ENCODE measurements at places on chromosomes 1 and 21. TPM values are rescaled to one million over a fixed set of nuclear protein-coding genes. Genes with fewer than 3 reads are reported as not detected.

BEND5 gene
- total RNA-seq = 1.6 TPM

C8B gene
- not detected for total RNA-seq

CASQ1 gene
- total RNA-seq = not detected

SETD4 gene
- 18.0 TPM for total RNA-seq

NBPF10 gene
- 0.54 TPM for total RNA-seq

TTC13 gene
- total RNA-seq = 11.3 TPM

LDLRAD2 gene
- total RNA-seq = not detected

GRCh38 chr21:45166931-45167330 lies 92.6 kb downstream of the ADARB1 start:
- no peak for DNase-seq

- DNase-seq = no peak
Measured at GRCh38 chr1:114008480-114008941, 29.2 kb downstream of the OLFML3 start.

DNA sequence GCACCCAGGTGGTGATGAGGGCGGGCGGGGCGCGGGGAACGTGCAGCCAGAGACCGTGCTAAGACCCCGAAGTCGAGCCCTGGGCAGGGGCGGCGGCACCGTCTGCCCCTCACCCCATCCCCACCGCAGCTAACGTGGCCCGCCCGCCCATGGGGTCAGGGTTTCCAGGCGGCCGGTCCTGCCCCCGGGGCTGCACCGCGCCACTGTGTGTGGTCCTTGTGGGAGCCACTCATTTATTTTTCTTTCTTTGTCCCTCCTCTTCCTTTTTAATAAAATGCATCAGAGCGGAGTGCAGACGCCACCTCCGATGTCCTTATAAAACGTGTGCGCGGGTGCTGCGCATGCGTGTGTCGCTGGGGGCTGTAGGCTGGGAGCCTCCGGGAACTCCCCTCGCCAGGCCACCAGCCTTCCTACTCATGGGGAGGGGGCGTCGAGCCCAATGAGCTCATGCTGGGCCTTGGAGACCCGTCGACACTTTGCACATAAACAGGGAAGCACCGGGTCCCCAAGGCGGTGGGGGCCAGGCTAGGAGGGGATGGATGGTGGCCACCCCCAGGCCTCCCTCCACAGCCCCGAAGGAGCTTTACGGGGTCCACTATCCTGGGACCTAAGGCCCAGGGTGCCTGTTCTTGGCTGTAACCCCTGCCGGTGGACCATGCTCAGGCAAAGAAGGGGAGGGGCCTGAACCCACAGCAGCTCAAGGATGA lies 59.9 kb downstream of the WNT9A start:
- no peak for DNase-seq

- peak; percentile 30 for DNase-seq
Measured at GRCh38 chr21:34801519-34802132, 132.8 kb downstream of the CLIC6 start.

DNA sequence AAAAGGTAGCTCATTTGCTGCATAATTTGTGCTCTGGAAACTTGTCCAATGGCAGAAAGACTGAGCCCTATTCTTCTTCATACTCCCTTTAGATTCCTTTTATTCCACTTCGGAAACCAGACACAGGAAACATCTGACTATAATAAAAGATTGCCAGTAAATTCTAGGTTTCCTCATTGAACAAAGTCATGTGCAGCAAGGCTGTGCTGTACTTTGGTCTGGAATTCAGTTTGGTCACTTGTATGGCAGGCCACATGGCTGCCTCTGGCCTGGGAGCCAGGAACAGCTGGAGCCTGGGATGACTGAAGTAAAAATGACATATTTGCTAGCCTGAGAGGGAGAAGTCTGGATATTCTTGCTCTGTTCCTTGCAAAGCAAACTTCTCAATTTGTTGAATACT lies 79.6 kb downstream of the ST3GAL3 start:
- no peak for DNase-seq

GRCh38 chr1:240621249-240621648 lies 9.3 kb upstream of the GREM2 start:
- DNase-seq = no peak

- no peak for DNase-seq
Measured at GRCh38 chr1:223718850-223719249, 6.5 kb downstream of the CAPN2 start.

DNA sequence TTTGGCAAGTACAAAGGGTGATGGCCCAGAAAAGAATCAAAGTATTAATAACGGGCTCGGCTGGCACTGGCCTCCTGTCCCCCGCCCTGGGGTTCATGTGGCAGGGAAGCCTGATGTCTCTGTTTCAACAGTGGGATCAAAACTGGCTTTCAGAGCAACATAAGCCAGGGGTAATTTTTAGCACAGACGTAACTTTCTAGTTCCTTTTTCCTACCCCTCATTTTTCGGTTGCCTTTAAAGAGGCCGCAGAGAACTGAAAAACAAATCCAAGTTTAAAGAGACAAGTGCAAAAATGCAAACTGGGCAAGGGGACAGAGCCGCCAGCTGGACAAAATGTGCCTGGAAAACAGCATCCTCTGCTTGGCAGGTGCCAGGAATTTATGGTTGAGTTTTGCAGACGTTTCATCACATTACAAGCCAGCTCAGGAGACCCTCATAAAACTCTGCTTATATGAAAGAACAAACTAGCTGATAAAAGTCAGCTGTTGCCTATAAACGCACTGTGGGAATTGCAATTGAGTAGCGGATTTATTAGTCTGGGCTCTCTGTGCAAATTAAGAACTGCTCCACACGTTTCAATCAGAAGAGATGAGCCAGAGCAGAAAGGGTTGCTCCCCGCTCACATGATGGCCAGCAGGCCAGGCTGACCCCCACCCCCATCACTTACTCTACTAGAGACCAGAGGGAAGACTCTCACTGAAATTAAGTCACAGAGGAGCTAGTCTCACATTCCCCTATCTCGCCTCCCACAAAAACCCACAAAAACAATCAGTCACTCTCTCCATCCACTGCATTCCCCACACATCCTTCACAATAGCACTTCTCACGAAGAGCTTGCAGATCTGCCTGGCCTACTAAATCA lies 15.8 kb upstream of the CDCA8 start:
- no peak for DNase-seq

DNA sequence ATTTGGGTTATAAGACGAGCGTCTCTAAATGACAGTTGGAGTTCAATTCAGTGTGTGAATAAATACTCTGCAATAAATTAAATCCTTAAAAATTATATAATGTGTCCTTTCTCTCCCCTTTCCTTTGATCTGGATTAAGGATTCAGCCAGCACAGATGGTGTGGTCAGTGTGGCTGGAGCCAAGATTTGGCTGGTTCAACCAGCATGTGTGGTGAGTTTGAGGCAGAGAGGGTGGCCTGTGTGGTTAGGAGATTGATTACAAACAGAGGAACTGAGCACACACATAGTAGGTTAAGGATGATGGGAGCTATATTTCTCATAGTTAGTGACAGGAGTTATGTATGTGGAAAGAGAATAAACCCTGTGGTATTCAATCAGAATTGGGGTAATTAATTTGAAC lies 14.2 kb upstream of the AMIGO1 start:
- DNase-seq = no peak

DNA sequence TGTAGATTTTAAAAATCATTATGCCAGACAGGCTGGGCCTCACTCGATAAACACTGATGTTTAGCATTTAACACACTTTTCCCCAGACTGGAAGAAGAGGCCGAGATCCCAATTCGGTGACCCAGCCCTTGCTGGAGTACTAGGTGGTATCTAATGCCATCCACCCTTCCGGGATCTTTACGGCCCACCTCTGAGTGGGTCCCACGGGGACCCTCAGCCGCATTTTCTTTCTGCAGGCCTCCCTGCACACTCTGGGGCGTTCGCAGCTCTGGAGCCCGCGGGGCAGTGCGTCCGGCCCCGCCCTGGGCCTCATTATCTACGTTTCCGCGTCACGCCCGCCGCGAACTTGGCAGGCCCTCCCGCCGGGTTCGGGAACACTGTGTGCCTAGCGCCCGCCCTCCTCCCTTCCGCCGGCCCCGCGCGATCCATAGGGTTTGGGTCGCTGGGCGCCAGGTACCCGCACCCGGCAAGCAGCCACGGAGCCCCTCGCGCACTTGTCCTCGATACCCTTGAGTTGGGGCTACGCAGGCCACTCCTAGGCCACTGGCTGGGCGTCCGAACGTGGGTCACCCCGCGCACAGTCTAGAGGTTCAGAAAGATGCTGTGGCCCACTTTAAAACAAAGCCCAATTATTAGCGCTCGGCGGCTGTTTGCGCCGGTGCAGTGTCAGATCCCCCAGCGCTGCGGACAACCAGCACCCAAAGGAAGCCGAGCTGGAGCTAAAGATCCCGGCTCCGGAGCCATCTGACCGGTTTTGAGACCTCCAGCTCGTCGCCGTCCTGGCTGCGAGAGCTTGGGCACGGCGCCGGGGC lies 950 bp upstream of the EVA1C start:
- no peak for DNase-seq

DNA sequence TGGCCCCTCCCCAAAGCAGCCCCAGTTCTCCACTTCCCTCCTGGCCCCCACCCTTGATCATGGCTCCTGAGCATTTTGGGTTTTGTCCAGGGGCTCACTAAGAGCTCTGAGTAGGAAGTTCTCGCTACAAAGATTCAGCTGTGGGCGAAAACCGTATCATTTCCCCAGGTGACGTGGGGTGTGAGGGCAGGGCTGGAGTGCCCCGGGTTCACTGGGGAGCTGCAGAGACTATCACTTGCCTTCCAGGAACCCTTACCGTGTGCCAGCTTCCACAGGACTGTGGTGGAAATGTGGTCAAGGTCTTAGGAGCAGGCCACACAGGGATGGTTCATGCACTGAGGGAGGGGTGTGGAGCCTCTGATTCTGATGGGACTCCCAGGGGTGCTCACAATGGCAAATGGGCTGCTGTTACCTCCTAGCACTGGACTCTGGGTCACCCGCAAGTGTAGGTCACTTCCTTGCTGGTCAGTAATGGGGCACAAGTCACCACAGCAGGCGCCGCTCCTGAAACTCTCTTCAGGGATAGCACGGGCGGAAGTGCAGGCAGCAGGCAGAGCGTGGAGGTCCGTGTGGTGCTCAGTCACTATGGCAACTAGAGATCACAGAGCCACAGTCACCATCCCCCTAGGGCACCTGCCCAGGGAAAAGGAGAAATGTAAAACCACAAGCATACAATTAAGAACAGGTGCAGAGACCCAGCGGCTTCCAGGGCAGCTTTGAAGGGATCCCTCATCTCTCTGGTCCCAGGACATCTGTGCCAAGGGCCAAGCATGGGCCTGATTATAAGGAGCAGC lies 35.4 kb downstream of the RSPH1 start:
- DNase-seq = no peak

DNA sequence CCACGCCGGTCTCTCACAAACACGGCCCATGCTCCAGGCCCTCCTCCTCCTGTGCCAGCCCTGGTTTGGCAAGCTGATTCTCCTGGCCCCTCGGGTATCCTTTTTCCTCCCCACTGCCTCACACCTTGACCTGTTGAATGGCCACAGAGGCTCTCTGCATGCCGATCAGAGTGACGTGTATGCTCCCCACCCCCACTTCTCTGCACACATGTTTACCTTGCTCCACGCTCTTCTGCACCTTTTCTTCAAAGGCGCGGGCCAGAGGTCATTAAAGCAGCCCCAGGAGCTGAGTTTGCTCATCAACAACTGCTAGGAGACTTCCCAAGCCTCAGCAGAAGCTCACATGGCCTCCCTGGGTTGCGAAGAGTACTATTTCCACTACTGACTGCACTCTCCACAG lies 139.3 kb upstream of the EDN2 start:
- DNase-seq = no peak

All from H4 (cell line).